SK-MEL-5 (cell line): ENCODE measurements at places on chromosomes 5 and 9. TPM values are rescaled to one million over a fixed set of nuclear protein-coding genes. Genes with fewer than 3 reads are reported as not detected.

PSIP1 gene
- 38.8 and 41.2 TPM in 2 replicates for total RNA-seq

TXNDC8 gene
- total RNA-seq, result not detected in 2 replicates

TPPP gene
- total RNA-seq, result 5.1 and 5.7 TPM in 2 replicates

GRCh38 chr9:132637801-132638200 is 32.0 kb downstream of the DDX31 start:
- DNase-seq, result no peak

DNA sequence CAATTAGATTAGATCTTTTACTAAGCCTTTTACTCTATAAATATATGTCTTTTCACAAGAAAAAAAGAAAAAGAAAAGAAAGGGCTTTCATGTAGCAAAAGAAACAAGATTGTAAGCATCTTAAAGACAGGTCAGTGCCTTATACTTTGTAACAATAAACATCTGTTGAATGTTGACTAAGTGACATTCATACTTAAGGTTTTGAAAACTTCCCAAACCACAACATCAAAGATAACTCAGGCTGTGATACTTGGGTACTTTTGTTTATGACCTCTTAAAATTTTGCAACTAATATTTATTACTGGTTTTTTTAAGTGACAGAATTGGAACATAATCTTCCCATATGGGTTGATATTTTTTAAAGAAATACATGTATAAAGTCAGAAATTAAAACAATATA is 7.4 kb downstream of the GRAMD2B start:
- DNase-seq, result no peak

DNA sequence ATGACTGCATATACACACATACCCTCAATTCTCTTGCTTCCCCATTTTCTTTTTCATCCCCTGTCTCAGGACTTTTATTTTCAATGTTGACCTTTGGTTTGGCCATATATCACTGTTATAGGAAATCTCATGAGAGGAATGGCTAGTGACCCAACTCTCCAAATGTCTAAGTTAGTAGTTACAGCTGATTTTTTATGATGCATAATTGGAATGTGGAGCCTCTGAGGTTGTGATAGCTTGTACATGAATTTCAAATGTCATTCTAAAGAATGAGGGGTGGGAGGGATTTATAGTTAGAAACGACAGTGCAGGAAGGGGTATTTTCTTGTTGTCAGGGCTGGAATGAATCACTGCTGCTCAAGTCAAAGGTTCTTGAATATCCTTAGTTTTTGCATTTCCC is 356.1 kb downstream of the NTRK2 start:
- DNase-seq, result no peak

DNA sequence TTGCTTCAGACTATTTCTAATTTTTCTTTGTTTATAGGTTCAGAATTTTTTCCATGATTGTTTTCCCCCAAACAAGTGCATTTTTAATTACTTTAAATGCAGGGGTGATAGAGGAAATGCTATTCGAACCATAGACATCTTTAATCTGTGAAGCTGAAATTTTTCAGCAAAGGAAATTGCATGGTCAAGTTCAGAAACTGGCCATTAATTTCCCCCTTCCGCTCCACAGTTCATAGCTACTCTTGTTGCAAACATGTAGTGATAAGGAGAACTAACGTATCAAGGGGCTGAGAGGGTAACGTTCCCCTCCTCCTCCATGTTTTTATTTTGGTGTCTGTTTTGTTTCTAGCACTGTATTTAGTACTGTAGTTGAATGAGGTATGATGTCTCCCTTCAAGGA is 3.4 kb upstream of the ROPN1L start:
- DNase-seq, result no peak

DNA sequence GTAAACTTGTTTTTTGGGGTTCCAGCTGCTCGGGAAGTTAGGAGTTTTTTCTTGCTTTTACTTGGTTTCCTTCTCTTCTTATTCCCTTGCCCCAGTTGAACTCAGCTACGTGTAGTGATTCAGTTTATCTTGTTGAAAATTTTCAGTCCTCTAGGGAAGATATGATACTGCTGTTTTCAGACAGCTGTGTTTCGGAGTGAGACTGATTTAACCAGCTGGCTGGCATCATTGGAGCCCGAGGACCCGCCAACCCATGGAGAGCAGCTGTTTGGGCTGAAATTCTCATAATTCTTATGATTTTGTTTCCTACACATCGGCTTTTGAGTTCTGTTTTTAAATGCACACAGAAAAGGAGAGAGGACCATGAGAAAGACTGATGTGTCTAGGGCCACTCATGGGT is 271.5 kb downstream of the NR3C1 start:
- DNase-seq, result no peak

DNA sequence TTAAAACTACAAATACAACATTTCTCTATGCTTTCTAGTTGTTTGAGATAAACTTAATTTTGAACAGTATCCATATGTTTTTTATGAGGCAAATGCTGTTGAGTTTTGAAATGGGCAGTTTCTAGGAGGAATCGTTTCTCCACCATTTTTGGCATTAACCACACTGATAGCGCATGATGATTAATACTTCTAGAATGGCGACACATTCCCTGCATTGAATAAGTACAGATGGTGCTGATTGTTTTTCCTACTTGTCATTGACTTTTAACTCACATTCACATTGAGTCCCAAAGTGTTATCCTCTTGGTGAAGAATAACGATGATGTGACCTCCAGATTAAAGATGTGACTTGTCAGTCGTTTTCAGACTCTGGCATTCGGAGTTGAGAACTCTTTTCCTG is 6.5 kb upstream of the CCDC192 start:
- DNase-seq, result no peak
